ENCODE measurements at places on chromosomes 6 and 20.

DNA sequence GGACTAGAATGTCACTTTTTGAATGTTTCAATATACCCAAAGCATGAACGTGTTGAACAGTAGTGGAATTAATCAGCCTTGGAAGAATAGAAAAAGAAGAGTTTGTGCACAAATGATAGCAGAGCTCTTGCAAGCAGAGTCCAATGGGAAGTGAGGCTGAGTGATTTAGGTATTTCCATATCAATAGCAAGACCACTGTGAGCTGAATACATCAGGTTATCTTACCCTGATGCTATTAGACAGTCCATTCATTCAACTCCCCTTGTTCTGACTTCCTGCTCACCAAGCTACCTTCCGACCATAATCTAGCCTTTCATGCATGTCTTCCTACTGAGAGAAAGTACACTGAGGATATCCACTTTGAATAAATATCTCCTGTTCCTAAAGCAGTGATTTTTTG is 349.2 kb upstream of the RNF217 start:
- no peak for DNase-seq

DNA sequence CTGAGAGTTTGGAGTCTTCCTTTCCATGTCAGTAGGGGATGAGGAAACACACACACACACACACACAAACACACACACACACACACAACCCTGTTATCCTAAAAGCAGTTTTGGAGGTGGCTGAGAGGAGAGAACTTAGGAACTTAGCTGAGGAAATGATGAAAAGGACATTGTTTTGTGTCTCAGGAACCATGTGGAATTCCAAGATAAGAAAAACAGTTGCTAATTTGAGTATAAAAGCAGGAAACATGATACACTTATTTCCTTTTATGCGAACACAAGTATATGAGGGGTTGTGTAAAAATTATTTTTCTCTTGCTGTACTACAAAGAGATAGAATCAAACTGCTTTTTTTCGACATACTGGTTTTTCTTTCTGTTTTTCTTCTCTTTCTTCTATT is at the start of gene MYCT1:
Gene MYCT1, plus strand, starts transcription at position 264 of the 400 bp plus-strand sequence. Its CDS starts 6 bp downstream, at position 270.
- DNase-seq: no peak

DNA sequence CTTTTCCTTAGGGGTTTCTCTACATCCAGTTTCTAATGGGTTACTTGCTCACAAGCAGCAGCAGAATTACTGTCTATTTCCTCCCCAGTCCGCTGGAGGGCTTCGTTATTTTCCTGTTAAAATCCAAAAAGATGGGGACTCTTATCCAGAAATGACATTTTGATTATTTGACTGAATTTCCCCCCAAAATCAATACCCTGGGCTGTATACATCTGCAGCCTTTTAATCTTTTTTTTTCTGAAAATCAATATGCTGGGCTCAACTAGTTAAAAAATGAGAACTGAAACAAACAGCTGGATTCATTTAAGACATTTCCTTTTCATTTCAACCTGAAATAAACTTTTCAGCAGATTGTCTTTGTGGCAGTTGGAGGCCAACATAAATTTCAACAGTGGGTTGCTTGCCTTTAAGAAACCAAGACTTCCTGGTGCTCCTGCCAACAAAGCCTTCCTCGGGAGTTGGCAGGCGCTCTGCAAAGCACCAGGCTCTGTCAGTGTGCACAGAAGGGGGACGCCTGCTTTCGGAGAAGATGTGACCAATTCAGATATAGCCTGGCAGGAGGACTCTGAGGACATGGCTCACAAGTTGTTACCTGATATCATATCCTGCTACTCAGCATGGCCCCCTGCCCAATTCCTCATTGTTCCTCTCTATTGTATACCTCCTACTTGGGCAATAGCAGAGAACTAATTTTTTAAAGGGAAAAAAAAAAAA is 204.7 kb upstream of the ARG1 start:
- DNase-seq: no peak

DNA sequence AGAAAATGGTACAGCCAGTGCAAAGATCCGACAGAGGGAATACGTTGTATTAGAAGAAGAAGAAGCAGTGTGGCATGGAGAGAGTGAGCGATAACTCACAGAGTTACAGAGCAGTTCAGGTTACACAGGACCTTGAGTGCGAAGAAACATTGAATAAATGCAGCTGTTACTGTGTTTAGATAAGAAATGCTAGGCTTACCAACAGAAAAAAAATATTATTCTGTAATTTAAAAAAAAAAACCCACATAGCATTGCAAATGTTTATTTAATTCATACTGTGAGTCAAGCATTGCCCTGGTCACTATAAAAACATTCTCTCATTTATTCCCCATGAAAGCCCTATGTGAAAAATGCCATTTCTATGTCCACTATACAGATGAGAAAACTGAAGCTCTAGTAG is 373.4 kb upstream of the EPHA7 start:
- DNase-seq: no peak

- DNase-seq: no peak
Observed at GRCh38 chr20:6756693-6757595, 10.5 kb upstream of the BMP2 start.

DNA sequence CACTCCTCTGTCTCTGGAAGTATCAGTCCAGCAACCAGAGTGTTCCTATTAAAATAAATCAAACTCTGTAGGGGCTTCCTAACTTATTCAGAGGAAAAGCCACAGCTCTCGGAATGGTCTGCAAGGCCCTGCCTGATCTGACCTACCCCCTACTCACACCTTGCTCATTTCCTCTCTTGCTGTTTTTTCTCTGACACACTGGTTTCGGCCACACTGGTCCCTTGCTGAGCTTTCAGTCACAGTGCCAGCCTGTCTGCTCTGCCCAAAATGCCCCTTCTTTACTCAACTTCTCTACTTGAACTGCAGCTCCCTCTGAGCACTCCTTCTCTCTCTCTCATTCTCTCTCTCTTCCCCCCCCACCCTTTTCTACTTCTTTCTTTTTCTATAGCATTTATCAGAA is 430.2 kb downstream of the UTRN start:
- no peak for DNase-seq

DNA sequence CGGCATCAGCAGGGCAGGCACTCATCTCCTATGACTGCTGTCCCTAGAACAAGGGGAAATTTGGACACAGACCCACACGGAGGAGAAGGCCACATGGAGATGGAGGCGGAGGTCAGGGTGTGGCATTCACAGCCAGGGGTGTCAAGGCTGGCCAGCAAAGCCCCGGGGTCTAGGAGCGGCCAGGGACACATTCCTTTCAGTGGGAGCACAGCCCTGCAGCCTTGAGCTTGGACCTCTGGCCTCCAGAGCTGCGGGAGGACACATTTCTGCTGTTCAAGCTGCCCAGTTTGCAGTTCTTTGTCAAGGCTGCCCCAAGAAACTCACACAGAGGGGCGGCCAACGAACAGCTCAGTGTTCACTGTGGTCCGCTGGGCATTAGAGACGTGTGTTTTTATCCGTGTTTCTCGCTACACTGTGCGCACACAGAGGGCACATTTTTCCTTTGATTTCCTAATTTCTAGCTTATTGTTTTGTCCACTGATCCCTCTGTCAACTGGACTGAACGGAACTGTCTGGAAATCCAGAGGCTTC is 93.4 kb upstream of the MPC1 start:
- no peak for DNase-seq

- DNase-seq: no peak
Observed at GRCh38 chr20:32224463-32224862, 16.8 kb downstream of the POFUT1 start.

DNA sequence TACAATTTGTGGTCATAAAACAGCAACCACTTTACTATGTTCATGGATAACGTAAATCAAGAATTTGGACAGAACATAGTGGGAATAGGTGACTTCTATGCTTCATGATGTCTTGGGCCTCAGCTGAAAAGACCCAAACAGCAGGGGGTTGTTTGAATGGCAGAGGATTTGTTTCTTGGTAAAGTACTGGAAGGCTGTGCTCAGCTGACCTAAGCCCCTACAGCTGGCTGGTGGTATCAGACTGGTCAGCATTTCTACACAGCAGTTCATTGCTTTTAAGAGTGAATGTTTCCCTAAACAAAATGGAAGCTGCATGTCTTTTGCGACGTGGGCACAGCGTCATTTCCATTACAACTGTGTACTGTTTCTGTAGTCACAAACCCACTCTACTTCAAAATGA is 148.5 kb upstream of the DEFB112 start:
- DNase-seq: no peak

DNA sequence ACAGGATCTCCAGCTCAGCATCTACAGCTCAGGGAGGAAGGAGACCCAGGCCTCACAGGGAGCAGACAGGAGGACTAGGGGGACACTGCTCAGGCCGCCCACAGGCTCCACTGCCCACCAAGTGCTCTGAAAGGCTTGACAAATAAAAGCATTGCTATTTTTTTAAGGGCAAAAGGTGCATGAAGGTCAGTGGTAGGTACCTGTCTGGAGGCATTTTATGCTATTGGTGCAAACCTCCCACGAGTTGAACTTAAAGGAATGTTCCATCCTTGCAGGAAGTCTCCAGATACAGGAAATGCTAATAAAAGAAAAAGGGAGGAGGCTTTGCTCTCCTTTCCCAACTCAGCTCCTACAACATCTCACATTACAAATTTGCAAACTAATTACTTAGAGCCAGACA is 228.1 kb downstream of the FOXC1 start:
- no peak for DNase-seq

DNA sequence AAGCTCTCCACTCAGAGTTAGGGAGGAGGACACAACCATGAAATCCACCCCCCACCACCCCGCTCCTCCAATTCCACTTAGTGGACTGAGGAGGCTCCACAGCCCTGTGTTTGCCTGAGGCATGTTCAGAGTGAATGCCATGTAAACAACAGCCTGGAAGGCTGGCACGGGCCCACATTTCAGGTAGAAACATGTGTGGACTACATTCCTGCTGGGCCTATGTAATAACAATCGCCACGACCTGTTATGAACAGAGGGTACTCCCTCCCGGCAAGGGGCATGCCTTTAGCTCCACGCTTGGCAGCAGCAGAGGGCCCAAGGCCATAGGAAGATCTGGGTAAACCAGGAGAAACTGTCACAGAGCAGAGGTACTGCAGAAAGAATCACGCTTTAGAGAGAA is 65.5 kb downstream of the ISM1 start:
- DNase-seq: no peak

DNA sequence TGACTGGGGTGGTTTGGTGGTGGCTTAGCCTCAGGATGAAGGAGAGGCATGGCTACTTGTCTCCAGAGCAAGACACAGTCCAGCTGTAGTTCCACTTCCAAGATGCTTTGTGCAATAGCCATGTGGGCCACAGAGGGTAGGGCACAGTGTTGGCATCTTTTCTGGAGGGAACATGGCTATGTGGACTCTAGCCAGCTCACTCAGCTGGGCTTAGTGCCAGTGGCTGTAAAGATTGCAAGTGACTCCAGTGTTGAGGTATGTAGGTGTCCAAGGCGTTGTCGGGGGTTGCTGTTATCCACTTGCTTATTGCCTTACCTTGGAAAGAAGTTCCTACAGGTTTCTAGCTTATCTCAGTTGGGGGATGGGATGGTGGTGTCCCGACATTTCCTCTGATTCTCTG is 233.4 kb downstream of the CD109 start:
- no peak for DNase-seq

DNA sequence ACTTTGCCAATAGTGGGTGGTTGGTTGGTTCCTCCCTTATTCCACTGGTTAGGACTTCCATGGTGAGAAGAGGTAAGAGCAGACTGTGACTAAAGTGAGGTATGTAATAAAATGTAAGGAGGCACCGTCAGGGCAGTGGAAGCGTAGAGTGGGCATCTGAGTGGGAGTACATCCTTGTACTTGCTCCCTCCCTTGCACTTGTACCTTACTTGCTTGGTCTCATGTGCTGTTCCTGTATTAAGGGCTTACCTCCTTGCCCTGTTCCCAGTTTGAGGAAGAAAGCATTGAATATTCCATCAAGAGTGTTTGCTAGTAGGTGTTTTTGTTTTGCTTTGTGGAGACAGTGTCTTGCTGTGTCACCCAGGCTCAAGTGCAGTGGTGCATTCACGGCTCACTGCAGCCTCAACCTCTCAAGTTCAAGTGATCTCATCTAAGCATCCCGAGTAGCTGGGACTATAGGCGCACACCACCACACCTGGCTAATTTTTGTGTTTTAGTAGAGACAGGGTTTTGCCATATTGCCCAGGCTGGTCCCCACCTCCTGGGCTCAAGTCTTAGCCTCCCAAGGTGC is 25.5 kb downstream of the AMD1 start:
- no peak for DNase-seq

DNA sequence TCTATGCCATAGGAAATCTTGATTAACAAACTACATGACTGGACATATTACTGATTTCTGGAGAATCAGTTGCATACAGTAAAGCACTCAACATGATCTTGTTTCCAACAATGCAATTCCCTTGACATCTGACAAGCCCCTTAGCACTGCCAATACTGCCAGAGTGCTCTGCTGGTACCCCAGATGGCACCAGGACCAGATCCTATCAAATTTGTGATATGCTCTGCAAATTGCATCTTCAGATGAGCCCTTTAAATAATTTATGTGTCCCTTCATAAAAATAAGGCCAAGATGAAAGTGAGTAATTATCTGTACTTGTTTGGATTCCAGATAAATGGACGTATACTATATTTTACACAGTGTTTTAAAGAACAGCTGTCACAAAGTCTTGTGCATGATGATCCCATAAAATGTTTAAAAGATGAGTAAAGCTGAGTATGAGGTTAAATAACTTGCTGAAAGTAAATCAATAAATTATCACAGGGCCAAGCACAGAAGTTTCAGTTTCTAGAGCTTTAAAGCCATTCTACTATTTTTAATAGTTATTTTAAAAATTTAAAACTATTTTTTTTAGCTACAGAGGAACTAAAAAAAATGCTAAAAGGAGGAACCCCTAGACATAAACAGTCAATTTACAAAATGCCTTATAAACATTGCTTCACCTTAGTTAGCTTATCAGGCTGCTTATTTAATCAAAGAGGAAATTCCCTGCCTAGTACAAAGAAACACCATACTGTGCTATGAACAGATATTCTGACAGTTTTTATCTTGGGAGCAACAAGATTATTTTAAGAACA is 42.1 kb downstream of the NUDT3 start:
- no peak for DNase-seq

DNA sequence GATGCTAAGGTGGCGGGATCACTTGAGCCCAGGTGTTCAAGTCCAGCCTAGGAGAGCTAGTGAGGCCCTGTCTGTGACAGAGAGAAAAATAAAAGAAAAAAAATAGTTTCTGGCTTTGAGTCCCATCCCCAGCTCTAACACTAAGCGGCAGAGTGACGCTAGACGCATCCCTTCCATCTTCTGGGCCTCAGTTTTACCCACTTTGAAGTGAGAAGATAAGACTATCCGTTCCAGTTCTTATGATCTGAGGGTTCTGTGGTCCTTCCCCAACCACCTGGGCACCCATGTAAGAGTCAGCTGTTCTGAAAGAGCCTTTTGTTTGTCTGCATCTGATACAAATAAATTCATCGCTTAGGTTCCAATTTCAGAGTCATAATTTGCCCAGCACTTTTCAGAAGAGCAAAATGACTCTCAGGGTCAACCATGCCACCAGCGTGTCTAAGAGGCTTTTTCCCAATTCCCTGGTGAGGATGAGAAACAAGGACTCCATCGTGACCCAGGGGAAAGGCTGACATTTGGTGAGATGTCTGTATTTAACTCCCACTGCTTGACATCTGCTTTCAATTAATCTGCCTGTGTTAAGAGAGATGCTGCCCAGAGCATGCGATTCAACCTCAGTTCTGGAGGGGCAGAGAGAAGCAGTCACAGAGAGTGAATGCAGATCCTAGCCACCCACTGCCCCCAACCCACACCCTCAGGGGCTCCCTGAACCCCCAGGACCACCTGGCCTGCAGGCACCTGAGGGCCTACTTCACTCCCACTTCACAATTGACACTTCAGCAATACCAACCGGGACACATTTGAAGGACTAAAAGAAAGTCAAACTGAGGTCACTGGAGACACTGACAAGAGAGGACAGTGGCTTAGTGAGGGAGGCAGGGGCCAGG is 131.6 kb upstream of the TOP1 start:
- DNase-seq: no peak

Data from mesothelial cell of epicardium (in vitro differentiated cells).